Activated CD4-positive, alpha-beta memory T cell treated with anti-CD3 and anti-CD28 coated beads for 36 hours (primary cell): ENCODE measurements at places on chromosomes 12 and 14.

DNA sequence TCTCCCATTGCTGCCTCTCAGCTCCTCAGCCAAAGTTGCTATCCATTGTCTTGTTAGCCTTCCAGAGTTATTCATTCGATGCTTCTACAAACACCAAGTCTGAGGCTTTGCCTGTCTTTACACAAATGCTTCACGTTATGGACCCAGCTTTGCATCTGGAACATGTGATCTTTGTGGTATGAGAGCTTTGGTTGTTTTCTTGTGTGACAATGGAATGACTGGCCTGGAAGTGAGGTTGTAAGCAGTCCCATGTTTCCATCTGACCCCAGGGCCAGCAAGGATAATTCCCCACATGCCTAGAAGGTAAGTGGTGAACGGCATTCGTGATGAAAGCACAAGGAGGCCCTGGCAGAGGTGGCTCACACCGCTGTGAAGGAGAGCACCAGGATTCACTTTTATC is 866.7 kb upstream of the TMEM132C start:
- H3K36me3 ChIP-seq = no peaks in the 10 kb centered on the region
- no peaks in the 10 kb centered on the region for H3K4me1 ChIP-seq
- no peak for DNase-seq

DNA sequence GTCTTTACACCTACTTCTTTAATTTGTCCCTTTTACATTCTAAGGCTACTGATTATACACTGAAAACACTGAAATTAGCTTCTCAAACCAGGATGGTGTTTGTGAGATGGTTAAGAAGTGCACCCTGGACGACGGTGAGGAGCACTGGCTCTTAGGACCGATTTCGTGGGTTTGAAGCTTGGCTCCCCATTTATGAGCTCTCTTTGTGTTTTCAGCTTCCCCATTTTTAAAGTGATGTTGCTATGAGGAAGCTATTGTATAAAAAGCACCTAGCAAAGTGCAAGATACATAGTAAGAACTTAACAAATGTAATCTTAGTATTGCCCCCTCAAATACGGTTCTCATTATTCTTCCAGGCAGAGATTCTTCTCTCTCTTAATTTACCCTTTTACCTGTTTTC is 4.7 kb downstream of the NFYB start:
- H3K27ac ChIP-seq = no peak overlapping the region
- no peak overlapping the region for H3K4me3 ChIP-seq
- H3K36me3 ChIP-seq = peaks cover 15% of the 10 kb centered on the region

DNA sequence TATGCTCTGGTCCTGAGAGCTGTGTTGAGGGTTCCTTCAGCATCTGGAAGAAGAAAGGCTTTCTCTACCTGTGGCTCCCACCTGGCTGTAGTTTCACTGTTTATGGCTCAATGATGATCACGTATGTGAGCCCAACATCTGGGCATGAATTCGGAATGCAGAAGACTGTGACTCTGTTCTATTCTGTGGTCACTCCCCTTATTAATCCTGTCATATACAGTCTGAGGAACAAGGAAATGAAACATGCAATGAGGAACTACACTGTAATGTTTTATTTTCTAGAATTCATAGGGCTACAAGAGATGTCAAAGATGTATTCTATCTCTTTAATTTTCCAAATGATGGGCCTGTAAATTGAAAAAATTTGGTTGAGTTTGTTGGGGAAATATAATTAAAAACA is 10.8 kb upstream of the OR11G2 start:
- no peak overlapping the region for H3K4me3 ChIP-seq
- no peak overlapping the region for H3K27ac ChIP-seq
- DNase-seq = no peak
- no peaks in the 10 kb centered on the region for H3K36me3 ChIP-seq
- H3K27me3 ChIP-seq = peaks cover 4% of the 10 kb centered on the region
- no peaks in the 10 kb centered on the region for H3K4me1 ChIP-seq

DNA sequence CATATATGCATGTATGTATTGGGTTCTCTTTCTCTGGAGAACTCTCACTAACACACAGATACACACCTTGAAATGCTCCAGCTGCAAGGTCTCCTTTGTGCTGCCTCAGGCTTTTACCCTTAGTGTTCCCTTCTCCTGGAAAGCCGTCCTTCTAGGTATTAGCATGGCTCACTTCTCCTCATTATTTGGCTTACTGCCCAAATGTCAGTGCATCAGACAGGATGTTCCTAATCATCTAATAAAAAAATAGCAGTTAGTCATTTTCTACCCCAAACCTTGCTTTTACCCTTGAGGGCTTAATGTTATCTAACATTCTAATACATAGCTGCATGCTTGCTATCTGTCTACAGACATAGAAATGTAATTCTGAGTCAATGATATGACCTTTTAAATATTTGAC is 109.0 kb upstream of the SLC16A7 start:
- no peaks in the 10 kb centered on the region for H3K36me3 ChIP-seq
- H3K27ac ChIP-seq = no peak overlapping the region
- no peak for DNase-seq
- H3K4me3 ChIP-seq = no peak overlapping the region
- H3K4me1 ChIP-seq = no peaks in the 10 kb centered on the region
- no peaks in the 10 kb centered on the region for H3K27me3 ChIP-seq

DNA sequence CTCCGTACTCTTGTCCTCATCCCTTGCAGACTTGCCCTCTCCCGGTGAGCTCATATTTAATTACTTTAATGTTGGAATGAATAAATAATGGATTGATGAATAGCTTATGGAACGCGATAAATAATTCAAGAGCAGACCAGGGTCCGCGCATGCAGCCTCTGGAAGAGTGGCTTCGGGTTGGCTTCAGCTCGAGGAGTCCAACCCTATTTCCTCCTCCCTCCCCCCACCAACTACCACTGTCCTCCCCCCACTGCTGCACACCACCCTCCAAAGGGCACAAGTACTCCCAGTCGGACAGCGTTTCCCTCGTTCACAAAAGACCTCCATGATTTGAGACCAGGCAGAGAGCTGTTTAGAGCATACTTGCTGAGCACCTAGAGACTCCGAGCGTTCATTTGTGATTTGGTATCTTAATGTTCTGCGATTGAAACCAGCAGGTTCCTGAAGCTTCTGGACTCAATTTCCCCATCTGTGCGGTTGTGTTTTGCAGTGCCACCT is 647 bp upstream of the SIX1 start:
- no peak for DNase-seq
- peaks cover 58% of the 10 kb centered on the region for H3K4me1 ChIP-seq
- H3K27ac ChIP-seq = no peak overlapping the region
- no peaks in the 10 kb centered on the region for H3K36me3 ChIP-seq

DNA sequence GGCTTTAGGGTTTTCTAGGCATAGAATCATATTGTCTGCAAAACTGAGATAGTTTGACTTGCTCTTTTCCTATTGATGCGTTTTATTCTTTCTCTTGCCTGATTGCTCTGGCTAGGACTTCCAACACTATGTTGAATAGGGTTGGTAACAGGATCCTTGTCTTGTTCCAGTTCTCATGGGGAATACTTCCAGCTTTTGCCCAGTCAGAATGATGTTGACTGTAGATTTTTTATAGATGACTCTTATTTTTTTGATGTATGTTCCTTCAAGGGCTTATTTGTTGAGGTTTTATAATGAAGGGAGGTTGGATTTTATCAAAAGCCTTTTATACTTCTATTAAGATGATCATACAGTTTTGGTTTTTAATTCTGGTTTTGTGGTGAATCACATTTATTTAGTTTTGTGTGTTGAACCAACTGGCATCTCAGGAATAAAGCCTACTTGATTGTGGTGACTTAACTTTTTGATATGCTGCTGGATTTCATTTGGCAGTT is 478.2 kb downstream of the TMEM117 start:
- no peaks in the 10 kb centered on the region for H3K27me3 ChIP-seq
- DNase-seq = no peak
- no peaks in the 10 kb centered on the region for H3K36me3 ChIP-seq

DNA sequence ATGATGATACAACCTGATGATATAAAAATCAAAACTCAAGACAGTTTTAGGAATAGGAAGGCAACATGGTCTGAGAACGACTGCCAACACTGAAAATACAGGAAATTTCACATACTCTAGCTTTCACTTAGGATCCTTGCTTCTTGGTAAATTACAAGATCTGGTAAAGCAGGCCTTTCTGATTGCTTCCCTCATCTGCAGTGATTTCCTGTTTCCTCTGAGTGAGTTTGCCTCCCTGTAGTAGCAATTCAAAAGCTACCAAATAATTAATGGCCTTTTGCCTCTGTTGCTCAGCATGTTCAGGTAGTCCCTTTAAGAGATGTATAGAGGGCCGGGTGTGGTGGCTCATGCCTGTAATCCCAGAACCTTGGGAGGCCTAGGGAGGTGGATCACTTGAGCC is 2.0 kb upstream of the IRAK3 start:
- peaks cover 2% of the 10 kb centered on the region for H3K36me3 ChIP-seq
- H3K27me3 ChIP-seq = peaks cover 57% of the 10 kb centered on the region
- H3K4me3 ChIP-seq = no peak overlapping the region
- no peak overlapping the region for H3K27ac ChIP-seq
- no peak for DNase-seq

DNA sequence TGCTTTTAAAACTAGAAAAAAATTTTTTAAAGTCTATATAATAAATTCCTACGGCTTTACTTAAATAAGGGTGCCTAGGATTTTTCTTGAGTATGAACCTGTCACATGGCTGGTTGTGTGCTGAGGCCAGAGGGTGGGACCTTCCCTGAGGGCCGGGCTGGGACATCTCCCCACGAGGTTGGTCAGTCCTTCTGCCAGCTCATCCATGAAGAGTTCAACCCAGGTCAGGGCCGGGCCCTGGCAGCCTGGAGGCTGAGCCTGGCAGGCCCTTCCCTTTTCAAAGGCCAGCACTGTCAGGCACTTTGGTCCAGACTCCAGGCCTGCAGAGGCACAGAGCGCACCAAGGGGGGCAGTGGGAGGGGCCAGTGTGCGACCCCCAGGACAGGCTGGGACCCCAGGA is 31.7 kb downstream of the TNFAIP2 start:
- H3K4me1 ChIP-seq = no peaks in the 10 kb centered on the region
- no peak for DNase-seq
- no peaks in the 10 kb centered on the region for H3K36me3 ChIP-seq
- H3K4me3 ChIP-seq = no peak overlapping the region
- H3K27me3 ChIP-seq = no peaks in the 10 kb centered on the region

GRCh38 chr14:64515053-64515452 is 10.5 kb downstream of the ZBTB1 start:
- no peak overlapping the region for H3K4me3 ChIP-seq
- no peaks in the 10 kb centered on the region for H3K27me3 ChIP-seq
- no peak for DNase-seq
- no peak overlapping the region for H3K27ac ChIP-seq

DNA sequence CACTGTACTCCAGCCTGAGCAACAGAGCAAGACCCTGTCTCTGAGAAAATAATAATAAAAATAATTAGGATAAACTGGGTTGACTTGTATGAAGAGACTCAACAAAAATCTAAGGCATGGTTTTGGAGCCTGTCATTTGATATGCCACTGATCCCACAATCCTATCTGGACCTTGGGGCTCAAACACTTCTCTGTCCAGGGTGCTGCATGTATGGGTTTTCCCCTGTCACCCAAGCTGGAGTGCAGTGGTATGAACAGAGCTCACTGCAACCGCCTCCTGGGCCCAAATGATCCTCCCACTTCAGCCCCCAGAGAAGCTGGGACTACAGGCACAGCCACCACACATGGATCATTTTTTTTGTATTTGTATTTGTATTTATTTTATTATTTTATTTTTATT is 5.3 kb upstream of the VSIG10 start:
- peaks cover 3% of the 10 kb centered on the region for H3K4me1 ChIP-seq
- no peak for DNase-seq
- H3K4me3 ChIP-seq = no peak overlapping the region
- H3K27ac ChIP-seq = no peak overlapping the region
- H3K36me3 ChIP-seq = no peaks in the 10 kb centered on the region
- peaks cover 5% of the 10 kb centered on the region for H3K27me3 ChIP-seq
